HEK293T (cell line): ENCODE measurements at places on chromosomes 7 and 10.

- DNase-seq: no peak
Measured at GRCh38 chr10:17003651-17004286, 125.8 kb downstream of the CUBN start.

DNA sequence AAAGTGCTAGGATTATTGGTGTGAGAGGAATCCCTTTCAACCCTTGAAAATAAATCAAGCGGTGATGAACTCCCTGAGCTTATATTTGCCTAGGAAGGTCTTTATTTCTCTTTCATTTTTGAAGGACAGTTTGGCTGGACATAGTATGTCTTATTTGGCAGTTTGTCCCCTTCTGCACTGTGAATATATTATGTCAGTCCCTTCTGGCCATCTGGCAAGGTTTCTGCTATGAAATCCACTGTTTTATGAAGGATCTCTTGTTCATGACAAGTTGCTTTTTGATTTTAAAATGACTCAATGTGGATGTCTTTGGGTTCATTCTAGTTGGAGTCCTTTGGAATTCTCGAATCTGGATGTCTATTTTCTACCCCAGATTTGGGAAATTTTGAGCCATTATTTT is 21.7 kb upstream of the MCM10 start:
- no peak for DNase-seq

- DNase-seq: no peak
Measured at GRCh38 chr10:128833671-128834070, 633.4 kb upstream of the MGMT start.

DNA sequence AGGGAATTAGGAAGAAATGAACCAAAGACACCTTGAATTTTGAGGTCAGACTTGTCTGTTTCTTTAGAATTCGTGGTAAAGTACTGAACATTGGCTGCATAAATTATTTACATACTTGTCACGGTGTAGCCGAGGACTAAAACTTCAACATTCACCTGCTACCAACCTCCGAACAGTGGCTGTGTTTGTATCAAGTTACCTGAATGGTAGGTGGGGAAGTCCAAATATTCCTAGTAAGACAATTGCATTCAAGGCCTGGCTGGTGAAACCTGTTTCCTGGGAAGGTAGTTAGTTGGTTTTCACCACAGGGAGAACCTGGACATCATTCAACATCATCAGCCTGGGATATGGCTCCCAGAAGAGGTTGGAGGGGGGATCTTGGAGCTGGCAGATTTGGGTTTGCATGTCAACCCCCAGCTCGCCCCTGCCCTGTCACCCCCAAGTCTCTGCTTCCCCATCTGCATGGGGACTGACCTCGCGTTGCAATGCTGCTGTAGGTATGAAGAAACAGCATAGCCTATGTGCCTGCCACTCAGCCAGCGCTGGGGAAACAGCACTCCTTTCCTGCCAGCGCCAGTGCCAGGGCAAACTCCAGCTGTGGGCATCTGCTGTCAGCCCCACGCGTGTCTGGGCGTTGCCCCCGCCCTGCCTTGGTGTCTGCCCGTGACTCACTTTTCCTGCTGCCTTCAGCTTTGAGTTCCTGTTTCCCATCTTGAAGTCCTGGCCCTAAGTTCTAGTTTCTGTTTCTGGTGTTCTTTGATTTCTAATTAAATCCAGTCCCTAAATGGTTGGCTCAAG is 12.7 kb upstream of the LARP4B start:
- DNase-seq: no peak

GRCh38 chr7:1923409-1924257 is 253.6 kb downstream of the ELFN1 start:
- no peak for DNase-seq
